CD4-positive, alpha-beta T cell treated with Interleukin-17A for 1 hour (primary cell): ENCODE measurements at places on chromosomes 6 and 20.

- peak; percentile 22 for DNase-seq
Observed at GRCh38 chr6:83867527-83868161, 8.2 kb downstream of the CYB5R4 start.

DNA sequence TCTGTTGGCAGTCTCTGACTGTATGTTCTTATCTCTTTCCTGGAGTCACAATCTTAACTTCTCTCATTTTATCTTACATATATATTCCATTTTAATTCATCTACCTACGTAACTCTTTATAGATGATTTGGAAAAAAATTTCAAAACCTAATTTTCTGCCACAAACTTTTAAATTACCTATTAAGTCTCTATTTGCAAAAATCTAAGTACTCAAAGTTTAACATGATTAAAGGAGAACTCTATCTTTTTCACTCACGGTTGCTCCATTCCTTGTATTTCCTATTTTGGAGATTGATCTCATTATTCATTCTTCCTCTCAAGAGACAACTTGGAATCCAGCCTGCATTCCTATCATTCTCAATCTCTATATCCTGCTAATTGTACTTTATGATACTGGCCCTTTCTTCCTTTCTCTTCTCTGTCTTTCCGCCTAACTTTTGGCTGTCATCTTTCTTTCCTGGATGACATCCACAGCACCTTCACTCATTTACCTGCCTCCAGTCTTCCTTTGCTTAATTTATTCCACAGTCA lies 1071.1 kb upstream of the CITED2 start:
- DNase-seq, result no peak

DNA sequence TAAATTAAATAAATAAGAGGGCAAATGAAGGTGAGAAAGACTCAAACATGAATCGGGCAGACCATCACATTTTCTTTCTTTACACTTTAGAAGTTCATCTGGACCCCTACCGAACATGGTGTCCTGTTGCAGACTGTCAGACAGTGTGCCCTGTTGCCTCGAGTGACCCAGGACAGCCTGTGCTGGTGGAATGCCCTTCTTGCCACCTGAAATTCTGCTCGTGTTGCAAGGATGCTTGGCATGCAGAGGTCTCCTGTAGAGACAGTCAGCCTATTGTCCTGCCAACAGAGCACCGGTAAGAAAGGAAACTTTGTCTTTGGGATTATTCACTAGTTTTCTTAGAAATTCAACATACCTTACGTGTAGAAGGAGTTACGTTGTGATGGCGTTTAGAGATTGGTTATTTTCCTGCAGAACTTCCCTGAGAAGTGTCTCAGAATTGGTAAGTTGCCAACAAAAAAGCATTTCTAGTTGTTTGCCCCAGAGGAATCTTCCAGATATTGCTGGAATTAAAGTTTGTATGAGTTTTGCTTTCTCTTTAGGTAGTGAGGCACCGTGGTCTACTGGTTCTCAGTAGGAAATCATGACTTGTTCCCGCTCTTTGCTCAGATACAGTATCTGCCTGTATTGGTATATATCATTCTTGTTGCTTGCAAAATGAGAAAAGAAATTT lies 70.1 kb downstream of the RNF144B start:
- DNase-seq, result no peak

DNA sequence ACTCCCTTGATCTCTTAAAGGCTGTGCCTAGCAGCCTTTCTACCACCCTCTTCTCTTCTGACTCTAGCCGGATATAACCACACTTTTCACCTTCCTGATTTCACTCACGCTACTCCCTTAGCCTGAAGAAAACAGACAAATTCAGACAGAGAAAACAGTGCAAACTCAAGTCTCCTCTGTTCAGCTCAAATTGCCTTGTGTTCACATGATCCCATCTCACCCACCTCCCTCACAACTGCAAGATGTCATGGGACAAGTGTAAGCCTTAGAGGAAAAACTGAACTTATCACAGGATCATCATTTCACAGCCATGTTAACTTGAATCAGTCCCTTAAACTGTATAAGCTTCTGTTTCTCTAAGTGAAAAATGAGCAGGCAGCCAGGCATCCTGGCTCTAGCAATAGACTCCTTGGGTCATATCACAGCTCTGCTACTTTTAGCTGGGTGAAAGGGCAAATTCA lies 66.5 kb upstream of the TENT5A start:
- DNase-seq, result no peak
